ENCODE measurements at places on chromosomes 5 and 9.

GRCh38 chr9:61671276-61671973, 481.6 kb downstream of the SPATA31A7 start:
- DNase-seq: no peak

DNA sequence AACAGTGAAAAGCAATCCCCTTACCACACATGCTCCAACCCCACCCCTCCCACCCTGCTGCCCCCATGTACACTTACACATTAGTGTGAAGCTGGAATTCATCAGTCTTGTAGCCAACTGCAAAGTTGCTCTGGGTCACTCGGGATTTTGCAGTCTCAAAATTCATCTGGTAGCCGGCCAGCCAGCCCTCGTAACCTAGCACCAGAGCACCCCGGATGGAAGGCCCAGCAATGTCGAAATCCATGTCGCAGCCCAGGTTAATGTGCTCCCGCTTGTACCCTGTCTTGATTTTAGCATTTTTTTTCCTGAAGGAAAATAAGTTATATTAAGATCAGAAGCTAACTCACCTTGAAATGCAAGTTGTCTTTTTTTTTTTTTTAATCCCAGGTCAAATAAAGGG, 12.2 kb upstream of the C5orf15 start:
- DNase-seq: no peak

- DNase-seq: no peak
Observed at GRCh38 chr9:120394058-120394669, 185.8 kb downstream of the CDK5RAP2 start.

DNA sequence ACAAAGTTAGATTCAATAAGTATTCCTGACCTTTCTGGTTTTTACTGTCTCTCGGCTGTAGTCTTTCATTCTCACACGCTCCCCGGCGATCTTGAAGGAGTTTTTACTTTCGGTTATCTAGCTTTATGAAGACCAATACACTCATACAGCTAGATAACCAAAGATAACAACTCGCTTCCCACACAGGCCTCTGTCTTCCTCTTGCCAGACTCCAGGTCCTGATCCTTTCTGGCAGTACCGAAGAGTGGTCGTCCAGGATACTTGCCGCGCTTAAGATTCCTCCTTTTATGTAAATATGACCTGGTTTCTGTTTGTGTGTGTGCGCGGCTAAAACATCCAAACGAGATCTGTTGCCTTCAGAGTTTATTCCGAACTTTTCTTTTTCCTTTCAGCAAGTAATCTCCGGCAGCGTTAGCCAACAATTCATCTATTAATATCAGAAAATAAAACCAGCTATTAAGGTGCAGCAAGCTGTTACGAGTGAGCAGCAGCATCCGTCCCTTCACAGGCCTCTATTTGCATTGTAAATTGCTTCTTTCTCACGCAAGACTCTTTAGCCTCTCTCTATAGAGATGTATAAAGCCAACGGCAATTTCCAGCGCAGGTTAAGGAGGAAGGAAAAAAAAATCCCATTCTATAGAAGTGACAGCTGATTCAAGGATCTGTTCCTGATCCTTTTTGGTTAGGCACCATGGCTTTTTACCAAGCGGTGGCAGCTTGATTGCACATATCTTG, 216.1 kb downstream of the MEF2C start:
- DNase-seq: no peak

GRCh38 chr5:166562246-166562645, 1729.2 kb upstream of the WWC1 start:
- no peak for DNase-seq
